ENCODE measurements at places on chromosomes 6 and 20.

GRCh38 chr20:17904027-17904426 is 64.6 kb downstream of the SNX5 start:
- no peak for DNase-seq

DNA sequence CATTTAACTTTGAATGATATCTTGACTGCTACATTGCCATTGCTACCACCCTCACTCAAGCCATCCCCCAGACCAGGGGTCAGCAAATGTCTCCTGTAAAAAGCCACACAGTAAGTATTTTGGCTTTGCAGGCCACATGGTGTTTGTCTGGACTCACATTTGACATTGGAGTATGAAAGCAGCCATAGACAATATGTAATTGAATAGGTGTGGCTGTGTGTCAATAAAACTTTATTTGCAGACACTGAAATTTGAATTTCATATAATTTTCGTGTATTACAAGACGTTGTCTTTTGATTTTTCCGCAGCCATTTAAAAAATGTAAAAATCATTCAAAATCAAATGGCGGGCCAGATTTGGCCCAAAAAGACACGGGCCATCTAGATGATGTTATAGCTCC is 36.3 kb upstream of the OCSTAMP start:
- DNase-seq, result no peak

- DNase-seq, result no peak
Observed at GRCh38 chr6:32462609-32463008, 22.9 kb downstream of the HLA-DRA start.

DNA sequence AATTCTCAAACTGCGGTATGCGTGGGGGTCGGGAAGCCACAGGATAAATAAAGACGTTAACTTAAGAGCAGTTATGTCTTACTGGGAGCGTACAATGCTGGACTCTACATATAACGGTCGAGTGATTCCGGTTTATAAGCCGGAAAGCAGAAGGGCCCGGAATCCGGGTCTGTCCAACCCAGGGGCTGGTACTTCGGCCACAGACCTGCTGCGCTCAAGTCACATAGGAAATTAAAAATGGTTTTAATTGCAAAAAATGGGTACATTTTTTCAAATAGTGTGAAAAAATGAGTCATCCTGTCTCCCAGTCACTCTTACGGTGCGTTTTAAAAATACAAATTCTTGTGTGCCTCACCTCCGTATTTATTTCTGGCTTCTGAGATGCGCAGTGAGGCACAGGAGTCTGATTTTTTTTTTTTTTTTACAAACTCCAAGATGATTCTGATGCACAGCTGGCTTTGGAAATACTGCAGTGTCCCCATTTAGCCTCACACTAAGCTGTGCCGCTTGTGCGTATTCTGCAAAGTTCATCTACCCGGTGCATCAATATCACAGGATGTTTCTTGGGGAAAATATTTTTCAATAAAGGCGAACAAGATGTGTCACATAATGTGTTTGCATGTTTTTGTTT is 1.0 kb downstream of the PCIF1 start:
- no peak for DNase-seq

- DNase-seq, result no peak
Observed at GRCh38 chr20:32855387-32855786, 3.3 kb upstream of the EFCAB8 start.

DNA sequence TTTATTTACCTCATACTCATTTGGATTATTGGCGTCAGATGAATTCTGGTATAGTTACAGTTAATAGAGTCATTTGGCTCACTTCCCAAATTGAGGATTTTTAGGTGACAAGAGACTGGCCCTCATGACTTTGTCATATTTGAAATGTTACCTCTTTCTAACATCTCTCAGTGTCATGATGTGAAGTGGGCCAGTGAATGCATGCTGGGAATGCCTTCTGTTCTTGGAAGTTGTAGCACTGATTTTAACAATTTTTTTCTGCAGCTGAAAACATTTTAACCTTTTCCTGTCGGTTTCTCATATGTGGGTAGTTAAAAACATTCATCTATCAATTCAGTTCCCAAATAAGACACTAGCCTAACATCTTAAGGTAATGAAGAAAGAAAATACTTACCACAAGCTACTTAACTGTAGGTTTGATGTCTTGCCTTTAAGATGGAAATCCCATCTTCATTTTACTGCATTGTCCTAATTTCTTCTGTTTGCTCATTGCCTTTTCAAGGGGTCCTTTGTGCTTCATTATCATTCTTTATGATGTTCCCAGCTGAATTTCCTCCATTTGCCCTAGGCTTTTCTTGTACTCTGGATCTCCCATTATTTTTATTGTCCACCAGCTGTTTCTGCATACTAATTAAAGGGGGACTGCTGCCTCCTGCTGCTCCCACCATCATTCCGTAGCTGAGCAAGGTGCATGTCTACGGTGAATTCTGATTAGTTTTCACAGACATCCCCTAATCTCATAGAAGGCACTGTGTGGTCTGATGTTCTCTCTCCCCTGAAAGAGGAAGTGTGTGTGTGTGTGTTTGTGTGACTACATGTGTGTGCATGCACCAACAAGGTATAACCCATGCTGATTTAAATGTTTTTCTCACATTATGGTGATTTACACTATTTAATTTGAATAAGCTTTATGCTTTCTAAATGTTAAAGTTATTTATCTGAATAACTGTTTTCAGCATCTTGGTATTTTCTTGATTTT is 109.5 kb downstream of the B3GAT2 start:
- DNase-seq, result no peak

DNA sequence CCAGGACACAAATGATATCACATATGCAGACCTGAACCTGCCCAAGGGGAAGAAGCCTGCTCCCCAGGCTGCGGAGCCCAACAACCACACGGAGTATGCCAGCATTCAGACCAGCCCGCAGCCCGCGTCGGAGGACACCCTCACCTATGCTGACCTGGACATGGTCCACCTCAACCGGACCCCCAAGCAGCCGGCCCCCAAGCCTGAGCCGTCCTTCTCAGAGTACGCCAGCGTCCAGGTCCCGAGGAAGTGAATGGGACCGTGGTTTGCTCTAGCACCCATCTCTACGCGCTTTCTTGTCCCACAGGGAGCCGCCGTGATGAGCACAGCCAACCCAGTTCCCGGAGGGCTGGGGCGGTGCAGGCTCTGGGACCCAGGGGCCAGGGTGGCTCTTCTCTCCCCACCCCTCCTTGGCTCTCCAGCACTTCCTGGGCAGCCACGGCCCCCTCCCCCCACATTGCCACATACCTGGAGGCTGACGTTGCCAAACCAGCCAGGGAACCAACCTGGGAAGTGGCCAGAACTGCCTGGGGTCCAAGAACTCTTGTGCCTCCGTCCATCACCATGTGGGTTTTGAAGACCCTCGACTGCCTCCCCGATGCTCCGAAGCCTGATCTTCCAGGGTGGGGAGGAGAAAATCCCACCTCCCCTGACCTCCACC is 42.2 kb downstream of the SIRPA start:
- no peak for DNase-seq

- no peak for DNase-seq
Observed at GRCh38 chr20:58293453-58293852, 16.1 kb upstream of the RAB22A start.

DNA sequence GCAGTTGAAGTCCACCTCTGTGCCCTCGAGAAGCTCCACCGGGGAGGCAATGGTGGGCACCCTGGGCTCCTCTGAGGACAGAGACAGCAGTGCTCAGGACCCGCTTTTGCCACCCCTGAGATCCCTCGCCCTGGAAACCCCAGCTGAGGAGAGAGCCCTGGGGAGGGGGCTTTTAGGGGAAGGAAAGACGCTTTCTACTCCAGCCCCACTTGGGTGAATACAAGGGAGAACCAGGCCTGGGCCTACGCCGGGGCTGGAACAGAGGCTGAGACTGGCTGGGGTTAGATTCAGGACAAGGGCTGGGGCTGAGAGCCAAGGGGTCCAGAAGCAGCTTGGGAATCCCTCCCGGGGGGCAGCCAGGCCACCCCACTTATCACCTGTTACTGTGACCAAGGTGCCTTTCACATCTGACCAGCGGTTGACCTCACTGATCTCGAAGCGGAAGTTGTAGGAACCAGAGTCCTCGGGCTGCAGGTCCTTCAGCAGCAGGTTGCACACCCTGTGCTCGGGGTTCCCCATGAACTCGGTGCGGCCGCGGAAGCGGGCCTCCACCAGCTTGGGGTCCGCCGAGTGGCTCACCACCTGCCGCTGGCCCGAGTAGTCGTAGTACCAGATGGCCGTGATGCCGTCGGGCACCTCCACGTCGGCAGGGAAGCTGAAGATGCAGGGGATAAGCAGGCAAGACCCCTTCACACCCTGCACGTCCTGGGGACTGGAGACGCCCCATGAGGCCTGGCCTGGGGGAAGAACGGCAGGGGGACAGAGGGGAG is 6.2 kb downstream of the SIGLEC1 start:
- no peak for DNase-seq

DNA sequence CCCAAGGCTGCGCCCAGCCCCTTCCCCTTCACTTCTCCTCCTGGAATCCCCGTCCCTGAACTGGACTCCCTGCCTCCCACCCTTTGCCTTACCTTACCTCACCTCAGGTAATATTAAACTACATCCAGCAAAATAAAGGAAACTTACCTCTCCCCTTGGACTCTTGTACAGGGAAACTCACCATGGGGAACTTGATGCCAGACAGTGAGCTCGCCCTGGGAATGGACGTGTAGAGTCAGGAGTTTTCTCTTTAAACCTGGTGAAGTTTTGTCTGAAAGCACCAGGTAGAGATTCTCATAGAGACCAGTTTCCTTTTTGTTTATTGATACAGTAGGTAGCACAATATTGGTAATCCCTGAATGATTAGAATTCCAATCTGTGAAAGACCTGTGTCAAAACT is 544 bp upstream of the HLA-C start:
- DNase-seq, result no peak

DNA sequence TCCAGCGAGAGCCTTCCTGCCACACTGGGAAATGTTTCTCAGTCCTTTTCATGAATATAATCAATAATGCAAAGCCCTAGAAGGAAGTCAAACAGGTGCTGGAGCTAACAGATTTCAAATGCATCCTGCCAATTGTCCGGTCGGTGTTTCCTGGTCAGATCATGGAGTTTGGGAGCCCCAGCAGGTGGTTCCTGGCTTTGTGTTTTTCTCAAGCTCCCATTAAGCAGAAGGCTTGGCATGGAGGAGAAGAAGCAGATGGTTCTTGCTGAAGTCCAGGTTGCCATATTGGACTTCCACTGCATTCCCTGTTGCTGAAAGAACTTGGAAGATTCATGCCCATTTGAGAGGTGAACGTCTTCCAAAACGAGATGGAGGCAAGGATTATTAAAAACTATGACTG is 68.6 kb downstream of the GFOD1 start:
- no peak for DNase-seq

DNA sequence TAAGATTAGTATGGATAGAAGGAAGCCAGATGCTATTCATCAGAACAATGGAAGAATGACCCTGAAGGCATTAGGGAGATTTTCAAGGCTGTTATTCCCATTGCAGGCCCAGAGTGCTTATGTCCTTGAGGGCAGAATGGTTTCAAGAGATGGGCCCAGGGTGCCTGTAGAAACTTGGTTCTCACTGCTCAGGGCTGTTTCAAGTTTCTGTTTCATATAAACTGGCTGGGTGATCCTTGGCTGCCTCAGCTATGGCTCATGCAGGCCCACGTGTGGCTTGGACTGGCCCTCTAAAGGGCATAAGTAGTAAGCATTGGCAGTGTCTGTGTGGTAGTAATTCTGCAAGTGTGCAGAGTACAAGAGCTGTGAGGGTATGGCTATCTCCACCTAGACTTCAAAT is 540.9 kb upstream of the MAN1A1 start:
- DNase-seq, result no peak

- no peak for DNase-seq
Observed at GRCh38 chr20:13571662-13572061, 67.1 kb downstream of the TASP1 start.

DNA sequence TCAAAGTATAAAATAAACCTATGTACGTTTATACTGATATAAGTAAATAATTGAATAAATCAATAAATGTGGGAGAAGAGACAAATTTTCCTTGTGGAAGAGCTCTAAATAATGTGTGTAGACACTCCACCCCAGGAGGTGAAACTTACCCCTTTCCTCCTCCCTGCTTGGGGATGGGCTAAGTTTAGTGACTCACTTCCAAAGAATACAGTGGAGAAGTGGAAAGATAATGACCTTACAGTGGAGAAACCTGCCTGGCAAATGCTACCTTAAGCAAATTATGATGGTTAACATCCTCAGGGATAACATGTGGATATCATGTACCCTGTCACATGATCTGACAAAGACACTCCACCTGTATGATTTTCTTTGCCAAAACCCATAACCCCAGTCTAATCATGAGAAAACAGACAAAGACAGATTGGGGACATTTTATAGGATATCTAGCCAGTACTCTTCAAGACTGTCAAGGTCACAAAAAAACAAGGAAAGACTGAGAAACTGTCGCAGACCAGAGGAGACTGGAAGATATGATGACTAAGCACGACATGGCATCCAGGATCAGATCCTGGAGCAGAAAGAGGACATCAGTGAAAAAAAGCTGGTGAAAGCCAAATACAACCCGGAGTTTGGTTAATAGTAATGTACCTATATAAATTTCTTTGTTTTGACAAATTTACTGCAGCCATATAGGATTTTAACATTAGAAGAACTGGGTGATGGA is 195.5 kb upstream of the PRDM1 start:
- DNase-seq, result no peak

DNA sequence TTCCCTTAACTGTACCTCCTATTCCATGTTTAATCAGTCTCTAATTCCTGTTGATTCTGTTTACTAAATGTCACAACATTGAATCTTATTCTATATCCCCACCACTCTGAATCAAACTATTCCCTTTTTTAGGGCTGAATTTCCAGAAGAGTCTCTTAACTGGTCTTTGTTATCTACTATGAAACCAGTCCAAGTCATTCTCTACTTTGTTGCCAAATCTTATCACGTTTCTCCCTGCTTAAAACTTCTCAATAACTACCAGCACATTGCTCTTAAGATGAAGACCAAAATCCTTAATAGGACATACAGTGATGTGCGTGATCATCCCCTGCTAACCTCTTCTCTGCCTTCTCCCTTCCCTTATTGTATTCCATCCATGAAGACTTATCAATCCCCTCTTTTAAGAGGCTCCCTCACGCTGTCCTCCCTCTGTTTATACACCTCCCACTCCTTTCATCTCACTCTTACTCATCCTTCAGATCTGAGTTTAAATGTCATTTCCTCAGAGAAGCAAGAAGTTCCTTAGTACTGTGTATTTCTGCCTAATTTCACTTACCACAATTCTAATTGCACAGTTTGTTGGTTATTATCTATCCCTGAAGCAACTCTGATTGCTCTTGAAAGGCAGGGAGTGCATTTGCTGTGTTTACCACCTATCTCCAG is 143.0 kb upstream of the AHI1 start:
- DNase-seq, result no peak

- no peak for DNase-seq
Observed at GRCh38 chr20:50992336-50992732, 30.6 kb downstream of the KCNG1 start.

GRCh38 chr6:90126839-90127238 is 169.8 kb downstream of the BACH2 start:
- DNase-seq, result no peak

GRCh38 chr6:99614430-99615186 is 8.0 kb downstream of the PRDM13 start:
- DNase-seq, result no peak

Data from fibroblast of upper back skin (primary cell).